ENCODE measurements at places on chromosomes 3 and 15.

DNA sequence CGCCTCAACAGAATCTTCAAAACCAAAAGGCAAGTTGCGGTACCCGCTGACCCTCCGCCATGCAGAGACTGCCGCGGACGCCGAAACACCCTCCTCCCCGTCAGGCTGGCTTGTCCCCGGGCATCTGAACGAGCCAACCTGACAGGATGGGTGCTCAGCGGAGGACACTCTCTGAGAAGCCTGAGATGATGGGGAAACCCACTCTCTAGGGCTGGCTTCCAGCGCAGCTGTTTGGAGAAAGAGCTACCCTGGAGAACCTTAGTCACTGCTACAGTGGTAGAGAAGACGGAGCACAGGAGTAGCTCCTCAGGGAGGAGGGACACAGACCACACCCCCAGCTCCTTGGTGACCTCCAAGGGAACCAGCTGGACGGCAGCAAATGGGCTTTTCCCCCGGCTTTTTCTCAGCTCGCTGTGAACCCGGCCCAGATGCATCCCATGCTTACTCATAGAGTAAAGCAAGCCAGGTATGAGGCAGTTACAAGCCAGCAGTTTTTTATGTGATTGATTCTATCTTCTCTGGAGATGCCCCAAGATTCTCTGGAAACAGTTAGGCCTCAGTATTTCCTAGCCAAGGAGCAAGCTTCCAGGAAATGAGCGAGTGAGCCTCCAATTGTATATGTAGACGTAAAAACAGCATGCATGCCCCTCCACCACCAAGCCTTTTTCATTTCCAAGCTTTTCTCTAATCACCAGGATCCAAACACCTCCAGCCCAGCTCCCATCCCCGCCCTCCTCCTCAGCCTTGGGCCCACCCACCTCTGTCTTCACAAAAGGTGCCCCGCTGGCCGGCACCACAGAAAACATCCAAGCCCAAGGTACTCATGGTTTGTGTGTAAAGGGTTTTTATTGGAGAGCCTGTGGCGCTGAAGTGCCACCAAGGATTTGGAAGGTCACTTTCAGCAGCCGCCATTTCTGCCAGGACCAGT is 38.7 kb downstream of the FAM174B start:
- DNase-seq = no peak

GRCh38 chr3:38613426-38613825 is 36.1 kb downstream of the SCN5A start:
- DNase-seq = peak; percentile 33

GRCh38 chr15:58313304-58313703 is 118.5 kb upstream of the LIPC start:
- no peak for DNase-seq

GRCh38 chr3:134364061-134364935 is 9.9 kb downstream of the AMOTL2 start:
- peak; percentile 95 for DNase-seq

DNA sequence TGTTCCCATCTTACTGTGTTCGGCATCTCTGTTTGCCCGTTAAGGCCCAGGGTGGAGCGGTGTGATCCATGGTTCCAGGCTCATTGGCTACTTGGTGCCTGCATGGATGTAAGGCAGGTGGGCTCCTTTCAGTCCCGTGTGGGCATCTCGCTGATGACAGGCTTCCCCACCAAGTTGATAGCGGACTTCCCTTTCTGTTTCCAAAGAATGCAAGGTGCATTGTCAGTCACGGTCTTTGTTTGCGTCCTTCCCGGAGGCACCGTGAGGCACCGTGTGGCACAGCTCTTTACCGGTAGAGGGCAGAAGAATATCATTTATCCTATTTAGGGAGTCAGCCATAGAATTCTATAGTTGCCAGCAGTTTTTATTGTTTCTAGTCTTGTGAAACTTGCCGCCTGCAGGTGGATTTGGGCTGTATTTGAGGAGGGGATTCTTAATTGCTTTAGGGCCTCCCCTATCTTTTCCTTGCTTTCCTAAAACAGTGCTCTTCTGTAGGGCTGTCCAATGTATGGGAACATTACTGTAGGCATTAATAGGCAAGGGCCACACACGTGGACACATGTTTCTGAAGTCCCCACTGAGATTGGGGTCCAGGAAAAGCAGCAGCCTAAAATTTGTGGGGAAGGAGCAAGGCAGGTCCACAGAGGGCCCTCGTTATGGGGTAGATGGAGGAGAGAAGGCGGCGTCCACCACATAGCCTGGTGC is 244.1 kb downstream of the SLCO3A1 start:
- no peak for DNase-seq

GRCh38 chr15:62841269-62841628 is 201.3 kb upstream of the TPM1 start:
- no peak for DNase-seq

DNA sequence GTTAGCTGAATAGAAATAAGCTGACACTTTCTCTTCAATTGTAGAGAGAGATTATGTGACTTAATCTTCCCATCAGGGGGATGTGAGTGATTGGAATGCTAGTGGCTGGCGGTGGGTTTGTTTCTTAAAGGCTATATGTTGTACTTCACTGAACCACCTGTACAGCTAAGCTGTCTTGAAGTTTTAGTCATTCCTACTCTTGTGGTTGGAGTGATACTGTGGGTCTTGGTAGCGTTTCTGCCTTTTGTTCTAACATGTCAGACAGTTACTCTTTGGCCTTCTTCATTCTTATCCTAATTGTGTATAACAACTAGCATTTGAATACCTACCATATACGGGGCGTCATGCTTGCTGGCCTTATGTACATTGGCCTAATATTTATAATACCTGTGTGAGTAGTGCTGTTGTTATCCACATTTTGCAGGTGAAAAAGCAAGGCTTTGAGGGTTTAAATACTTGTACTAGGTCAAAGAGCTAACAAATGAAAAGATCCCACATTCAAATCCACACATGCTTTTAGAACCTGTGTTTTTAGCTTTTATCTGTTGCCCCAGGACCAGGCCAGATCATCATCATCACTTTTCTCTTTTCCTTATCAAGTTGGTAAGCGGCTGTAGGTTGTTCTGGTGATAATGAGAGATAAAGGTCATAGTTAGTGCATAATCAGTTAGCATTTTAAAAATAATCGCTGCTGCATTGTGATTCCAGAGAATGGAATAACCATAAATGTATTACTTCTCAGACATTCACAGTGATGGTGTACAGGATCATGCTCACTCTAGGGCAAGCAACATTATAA is 50.2 kb downstream of the AKAP13 start:
- DNase-seq = no peak

- DNase-seq = no peak
These were observed 34.1 kb downstream of the TMEM158 start for GRCh38 chr3:45191924-45192417.

GRCh38 chr3:133488785-133489367 is 84.6 kb upstream of the CDV3 start:
- no peak for DNase-seq

GRCh38 chr15:72464251-72464650 is 9.9 kb upstream of the ARIH1 start:
- DNase-seq = no peak

DNA sequence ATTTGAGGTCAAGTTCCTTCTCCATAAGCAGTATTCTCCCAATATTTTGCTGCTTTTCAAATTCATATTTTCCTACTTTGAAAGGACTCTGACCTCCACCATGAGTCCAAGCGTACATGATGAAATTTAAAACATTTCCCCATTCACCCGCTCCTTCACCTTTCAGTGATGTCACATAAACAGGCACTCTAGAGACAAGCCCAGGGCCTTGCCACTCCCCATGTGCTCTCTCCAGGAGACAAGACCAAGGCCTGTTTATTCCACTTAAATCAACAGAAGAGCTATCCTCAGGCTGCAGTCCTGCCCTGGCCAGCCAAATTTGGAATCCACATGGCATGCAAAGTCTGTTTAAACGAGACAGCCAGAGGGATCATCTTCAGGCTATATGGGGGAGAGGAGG is 161.5 kb downstream of the ARRDC4 start:
- DNase-seq = no peak

DNA sequence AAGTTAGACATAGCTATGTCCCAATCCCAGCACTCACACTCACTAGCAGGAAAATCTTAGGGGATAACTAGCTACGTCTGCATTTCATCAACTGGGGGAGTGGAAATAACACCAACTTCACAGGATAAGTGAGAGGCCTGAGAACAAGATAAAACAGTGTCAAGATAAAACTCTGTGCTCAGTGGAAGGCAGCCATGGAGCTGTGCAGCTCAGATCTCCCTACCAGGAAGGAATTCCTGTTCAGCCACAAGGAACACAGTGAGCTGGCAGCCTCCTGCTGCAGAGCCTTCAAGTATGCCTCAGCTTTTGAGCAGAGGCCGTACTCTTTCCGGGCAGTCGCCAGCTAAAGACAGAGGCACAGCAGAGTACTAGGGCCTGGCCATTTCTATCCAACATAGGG is 115.8 kb upstream of the TOPAZ1 start:
- no peak for DNase-seq
